ENCODE measurements at places on chromosomes 5 and 9.

GRCh38 chr9:10268531-10269485 lies 344.0 kb downstream of the PTPRD start:
- DNase-seq: no peak

DNA sequence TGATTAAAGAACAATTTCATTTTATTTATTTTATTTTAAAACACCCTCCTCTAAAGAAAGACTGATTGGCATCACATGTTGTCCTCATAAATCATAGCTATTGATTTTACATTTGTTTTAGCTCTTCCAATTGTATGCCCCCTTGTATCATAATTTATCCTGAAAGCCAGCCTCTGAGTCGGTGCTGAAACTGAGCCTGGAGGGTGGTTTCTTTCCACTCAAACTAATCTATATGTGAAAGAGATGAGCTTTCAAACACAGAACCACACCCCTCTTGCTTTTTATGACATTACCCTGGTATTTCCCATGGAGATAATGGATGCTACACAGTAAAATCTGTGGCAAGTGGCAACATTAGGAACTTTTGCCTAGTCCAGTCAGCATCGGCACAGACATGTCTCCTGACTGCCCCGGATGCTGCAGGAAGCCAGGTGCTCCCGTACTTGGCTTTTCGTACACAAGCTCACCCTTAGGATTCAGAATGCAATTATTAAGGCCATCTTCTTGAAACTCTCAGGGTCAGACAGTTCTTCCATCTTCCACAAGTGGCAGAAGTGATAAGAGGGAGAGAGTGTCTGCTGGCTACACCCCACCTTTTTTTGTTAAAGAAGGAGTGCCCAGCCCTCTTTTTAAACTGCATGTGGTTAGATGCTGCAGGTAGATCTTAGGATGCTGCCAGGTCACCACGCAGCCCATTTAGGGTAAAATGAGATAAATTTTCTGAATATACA lies 91.1 kb downstream of the SNCAIP start:
- DNase-seq: no peak

DNA sequence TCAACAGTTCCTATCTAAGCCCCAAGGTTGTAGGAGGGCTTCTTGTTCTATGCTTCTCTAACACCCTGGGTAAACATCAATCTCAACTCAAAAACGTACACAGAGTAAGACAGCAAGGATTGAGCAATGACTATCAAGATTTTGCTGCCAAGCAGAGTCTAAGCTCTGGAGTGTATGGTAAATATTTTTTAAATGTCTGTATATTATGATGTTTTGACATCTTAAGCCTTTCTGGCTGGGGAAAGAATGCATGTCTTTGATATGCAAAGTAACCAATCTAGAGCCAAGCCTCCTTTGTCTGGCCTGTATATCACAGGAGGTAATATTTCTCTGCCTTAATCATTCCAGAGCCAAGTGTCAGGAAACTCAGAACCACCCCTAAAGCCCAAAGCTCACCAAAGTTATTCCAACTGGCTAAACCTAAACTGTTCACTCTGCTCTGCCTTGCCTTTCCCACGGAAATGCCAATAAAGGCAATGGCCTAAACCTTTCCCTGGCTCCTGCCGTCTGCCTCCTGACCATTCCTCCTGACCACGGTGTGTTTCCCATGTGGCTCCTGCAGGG lies 45.2 kb downstream of the YIPF5 start:
- no peak for DNase-seq

GRCh38 chr5:149938279-149938678 lies 6.3 kb downstream of the PDE6A start:
- no peak for DNase-seq

DNA sequence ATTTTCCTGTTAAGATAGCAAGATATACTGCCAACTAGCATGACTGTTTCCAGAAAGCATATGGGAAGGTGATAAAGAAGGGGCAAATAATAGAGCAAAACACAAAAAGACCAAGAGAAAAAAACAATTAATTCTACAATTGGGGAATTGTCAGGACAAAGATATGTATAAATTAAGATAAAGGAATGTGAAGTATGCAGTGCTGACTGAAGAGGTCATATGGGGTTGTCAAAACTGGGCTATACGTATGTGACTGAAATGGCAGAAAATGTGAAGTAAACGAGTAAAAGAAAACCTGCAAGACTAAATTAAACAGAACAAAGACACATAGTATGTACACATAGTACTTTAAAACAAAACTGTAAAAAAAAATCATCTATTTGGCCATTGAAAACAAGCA lies 222.3 kb downstream of the ARL15 start:
- DNase-seq: no peak

DNA sequence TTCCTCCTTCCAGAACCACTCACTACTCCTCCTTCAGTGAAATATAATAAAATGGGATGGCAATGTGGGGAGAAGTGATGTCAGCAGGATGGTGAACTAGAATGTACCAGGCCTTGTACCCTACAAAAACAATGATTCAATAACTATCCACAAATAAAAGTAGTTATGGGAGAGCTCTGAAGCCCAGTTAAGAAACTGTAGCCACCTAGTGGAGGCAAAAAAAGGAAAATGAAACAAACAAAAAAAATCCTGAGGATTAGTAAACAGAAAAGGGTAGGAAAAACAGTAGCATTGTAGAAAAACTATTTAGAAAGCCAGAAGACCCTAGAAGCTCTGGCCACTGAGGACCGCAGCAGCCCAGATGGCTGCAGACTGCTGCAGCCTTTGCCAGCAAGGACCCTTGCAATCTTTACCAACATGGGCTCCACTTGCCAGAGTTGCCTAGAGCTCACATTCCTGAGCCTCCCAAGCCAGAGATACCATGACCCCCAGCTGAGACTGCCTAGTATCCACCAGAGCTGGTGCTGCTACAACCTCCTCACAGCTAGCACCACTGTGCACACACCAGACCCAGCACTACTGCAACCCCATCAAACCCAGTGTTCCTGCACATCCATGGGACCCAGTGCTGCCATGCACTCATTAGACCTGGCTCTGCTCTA lies 259.7 kb upstream of the MSX2 start:
- no peak for DNase-seq

DNA sequence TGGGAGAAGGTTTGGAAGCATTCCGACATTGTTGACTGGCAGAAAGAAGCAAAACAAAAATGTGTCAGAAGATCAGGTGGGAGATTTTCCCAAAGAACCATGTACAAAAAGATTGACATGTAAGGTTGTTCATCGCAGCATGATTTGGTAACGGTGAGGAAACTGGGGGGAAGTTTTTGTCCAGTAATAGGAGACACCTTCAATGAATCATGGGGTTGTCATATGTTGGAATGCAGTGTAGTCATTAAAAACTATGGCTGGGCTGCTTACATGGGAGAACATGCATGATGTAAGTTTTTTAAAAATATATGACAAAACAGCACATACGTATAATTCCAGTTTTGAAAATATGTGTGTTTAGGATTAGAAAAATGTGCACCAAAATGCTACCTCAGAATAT lies 50.5 kb downstream of the HSD17B3 start:
- DNase-seq: no peak

DNA sequence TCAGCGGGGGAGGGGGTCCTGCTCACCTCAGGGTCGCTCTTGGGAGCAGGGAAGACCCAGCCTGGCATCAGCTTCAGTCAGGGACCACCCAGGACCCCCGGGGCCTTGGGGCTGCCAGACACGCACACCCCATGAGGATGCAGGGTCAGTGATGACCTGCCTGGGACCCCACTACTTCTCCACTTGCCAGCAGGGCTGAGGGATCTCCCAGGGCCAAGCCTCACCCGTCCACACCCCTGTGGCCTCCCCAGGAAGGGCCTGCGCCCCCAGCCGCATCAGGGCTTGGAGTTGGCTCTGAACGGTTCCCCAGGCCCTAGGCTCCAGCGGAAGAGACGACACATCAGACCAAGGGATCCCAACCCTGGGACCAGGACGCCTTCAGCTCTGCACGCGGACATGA lies 33.7 kb downstream of the SLC12A7 start:
- no peak for DNase-seq

GRCh38 chr5:106408141-106408540 lies 1262.6 kb downstream of the EFNA5 start:
- DNase-seq: no peak

GRCh38 chr5:150532996-150533395 lies 25.1 kb downstream of the NDST1 start:
- DNase-seq: no peak

DNA sequence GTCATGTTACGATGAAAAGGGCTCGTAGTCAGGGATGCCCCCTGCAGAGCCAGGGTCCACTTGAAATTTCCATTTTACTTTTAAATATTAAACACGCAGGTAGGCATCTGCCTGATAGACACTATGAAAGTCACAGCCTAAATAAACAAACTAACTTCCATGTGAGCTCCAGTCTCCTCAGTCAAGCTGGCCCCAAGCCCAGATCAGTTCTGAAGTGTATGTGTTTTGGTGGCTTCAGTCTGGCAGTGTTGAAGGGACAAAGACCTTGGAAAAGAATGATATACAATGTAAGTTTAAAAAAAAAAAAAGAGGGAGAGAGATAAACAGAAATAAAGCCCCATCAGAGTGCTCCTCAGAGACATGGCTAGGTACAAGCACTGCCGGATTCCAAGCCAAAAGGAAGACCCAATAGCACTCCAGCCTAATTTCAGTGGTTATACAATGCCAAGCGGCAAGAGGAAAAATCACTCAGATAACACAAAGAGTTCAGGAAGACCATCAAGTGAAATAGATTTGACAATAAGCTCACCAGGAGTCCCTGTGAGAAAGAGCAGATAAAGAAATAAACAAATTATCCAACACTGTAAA lies 181.0 kb downstream of the BNC2 start:
- no peak for DNase-seq

DNA sequence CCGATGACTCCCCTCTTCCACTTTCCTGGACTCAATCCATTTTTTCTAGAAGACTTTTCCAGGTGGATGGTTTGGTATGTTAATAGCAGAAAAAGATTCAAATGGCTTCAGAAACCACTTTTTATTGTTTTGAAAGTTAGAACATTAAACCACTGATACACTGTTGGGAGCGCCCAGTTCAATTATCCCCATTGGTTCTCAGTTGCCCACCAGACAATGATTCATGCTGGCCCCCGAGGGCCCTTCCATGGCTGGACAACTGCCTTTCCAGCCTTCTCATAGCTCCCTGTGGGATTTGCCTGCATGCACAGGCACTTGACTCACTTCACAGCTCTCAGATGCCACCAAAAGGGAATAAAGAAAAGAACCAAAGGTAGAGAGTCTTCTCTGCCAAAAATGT lies 21.3 kb upstream of the ANKRD34B start:
- no peak for DNase-seq

GRCh38 chr5:139207297-139208000 lies 9.3 kb upstream of the SIL1 start:
- DNase-seq: no peak

DNA sequence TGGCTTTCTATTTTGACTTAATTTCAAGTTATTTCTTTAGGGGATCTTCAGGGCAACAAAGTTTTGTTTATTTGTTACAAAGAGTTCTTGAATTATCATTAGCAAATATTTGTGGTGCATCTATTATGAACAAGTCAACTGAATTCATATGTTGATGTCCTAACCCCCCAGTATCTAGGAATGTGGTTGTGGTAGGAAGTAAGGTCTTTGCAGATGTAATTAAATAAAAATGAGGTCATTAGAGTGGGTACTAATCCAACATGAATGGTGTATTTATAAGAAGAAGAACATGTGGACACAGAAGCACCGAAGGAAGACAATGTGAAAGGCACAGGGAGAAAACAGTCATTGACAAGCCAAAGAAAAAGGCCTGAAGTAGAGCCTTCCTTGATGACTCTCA lies 474.0 kb upstream of the DAB2 start:
- DNase-seq: no peak

GRCh38 chr9:5592904-5593303 lies 36.0 kb upstream of the RIC1 start:
- no peak for DNase-seq

- no peak for DNase-seq
Observed at GRCh38 chr5:138569782-138570181, 5.4 kb downstream of the HSPA9 start.

- no peak for DNase-seq
Observed at GRCh38 chr5:9529041-9529480, 16.8 kb downstream of the SEMA5A start.

DNA sequence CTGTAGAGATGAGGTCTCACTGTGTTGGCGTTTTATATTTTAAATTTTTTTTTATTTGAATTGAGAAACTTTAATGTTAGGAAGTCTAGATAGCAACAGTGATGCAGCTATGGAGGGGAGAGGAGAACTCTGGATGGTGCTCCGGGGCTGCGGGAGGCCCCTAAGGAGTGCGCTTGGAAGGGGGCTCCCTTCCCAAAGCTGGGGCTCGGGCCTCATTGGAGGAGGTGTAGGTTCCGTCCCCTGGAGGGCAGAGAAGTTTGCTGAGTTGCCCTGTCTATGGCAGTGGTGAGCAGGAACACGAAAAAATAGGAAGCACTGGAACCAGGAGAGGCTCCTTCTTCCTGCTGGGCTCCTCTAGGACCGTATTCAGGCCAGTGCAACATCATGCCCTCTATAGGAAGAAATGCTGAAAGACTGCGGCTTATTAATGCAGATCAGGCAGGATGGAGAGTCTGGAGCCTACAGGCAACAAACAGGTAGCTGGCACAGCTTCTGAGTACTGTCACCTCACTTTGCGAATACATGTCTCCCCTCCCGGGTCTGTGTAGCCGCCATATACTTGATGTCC lies 16.1 kb downstream of the AHRR start:
- no peak for DNase-seq

DNA sequence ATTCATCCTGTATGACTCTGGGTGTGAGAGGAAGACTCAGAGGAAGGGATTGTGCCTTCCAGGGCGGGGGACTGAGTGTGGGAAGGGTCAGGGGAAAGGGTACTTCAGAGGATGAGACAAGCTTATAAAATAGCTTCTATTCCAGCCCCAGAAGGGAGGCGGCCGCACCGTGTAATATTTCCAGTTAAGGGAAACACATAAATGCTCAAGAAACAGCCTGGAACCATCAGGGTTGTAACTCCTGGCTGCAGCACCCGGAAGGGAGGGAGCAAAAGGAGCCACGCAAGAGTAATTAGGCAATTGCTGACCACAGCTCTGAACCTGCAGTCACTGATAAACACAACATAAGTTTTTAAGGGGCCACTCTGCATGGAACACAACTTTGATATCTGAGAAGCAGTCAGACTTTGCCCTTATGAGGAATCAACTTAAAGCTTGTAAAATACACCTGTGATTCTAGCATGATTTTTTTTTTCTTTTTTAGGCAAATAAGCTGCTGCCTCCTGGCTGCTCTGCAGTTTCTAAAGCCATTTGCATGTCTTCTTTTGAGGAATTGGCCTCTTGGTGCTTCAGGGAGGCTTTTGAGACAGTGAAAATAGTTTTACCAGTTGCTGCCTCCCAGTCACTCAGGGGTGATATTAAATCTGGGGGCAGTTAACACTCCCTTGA lies 382.7 kb downstream of the ENC1 start:
- DNase-seq: no peak

DNA sequence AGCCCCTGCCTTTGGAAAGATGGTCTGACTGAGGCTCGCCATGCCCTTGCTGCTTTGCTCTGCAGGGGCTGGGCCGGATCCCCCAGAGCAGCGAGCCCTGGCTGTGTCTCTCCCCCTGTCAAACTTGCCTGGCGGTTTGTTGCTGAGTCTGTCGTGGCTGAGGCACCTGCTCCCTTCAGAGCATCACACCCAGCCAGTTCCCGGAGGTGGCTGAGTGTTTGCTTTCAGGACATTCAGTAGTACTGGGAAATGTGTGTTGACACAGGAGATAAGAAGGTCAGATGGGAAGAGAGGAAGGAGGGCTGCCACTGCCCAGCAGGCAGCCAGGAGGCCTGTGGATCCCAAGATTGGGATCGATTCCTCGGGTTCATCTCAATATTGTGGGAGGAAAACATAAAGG lies 62.9 kb downstream of the GADD45G start:
- no peak for DNase-seq

Measured in activated T-cell treated with anti-CD3 and anti-CD28 coated beads for 48 hours (primary cell).